ENCODE measurements at places on chromosomes 3 and 15. TPM values are rescaled to one million over a fixed set of nuclear protein-coding genes. Genes with fewer than 3 reads are reported as not detected.

SLCO2A1 gene
- total RNA-seq, result not detected

RHOV gene
- not detected for total RNA-seq

GRCh38 chr15:92625251-92625980, 30.2 kb downstream of the FAM174B start:
- no peak for DNase-seq

DNA sequence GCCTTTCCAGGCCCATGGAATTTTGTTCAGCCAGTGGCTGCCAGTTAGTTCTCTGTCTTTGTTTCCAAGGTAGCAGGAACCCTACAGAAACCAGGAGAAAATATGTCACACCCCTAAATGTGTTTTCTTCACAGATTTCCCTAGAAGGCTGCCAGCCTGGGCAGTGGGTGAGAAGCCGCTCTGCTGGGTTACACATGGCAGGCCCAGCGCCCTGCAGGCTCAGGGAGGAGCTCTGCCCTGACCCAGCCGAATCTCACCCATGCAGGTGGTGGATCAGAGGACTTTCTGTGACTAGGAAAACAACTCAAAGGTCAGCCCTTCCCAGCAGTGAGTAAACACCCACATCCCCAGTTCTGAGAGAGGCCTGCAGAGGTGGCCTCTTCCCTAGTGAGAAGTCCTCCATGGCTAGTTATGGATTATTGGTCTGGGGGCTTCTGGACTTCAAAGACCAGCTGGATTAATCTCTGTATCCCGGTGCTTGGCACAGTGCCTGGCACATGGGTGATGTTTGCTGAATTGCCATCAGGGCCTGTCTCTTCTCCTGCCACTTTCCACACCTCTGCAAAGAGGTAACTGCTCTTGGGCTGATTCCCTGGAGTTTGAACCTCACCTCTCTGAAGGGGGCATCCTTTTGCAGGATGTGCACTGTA, 34.7 kb upstream of the BDH1 start:
- DNase-seq, result no peak

Measured in CD4-positive, CD25-positive, alpha-beta regulatory T cell (primary cell).